ENCODE measurements at places on chromosomes 11 and 22.

- no peak for DNase-seq
Measured at GRCh38 chr11:47257177-47257516, 649 bp upstream of the NR1H3 start.

DNA sequence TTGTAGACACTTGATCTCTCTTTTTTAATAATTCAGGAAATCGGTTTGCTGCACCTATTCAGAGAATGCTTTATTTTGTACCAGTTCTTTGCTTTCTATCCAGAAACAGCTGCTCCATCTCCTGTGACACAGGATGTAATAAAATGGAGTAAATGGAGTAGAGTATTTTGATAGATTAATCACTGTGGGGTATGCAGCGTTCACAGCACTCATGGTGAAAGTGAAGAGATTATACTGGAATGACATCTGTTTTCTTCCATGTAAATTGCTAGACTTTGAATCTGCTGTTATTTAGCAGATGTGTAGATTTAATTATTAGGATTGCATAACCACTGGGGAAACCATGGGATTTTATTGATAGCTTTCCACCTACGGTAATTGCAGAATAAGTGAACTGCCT is 227.3 kb upstream of the ARHGAP42 start:
- DNase-seq: no peak

DNA sequence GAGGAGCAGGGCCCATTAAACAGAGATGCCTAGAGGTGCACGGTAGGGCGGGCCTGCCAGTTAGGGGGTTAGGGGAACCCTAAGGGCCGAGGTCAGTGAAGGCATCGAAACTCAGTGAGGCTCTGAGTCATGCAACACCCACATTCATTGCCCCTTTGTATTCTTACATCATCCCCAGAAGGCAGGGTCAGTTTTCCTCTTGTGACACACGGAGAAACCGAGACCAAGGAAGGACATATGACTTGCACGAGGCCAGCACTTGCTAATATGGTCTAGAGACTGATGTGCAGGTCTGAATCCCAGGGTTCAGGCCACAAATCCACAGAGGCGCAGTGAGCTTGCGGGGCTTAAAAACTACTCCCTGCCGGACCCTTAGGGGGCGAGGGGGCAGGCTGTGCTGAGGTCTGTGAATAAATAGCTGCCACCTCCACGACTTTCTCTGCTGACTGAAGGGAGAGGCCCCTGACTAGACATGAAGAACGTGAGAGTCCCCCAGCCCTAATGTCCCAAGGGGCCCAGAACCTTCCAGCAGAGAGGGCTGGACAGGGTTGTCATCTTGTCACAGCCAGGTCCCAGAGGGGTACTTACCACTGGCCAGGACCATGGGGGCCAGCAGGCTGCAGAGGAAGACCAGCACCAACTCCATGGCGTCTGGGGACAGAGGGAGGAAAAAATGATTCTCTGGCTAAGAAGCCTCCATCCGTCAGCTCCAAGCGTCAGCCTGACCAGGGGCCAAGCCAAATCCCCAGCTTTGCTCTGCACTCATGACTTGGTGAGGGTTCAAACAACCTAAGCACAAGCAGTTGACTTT is 17.8 kb upstream of the FXYD2 start:
- DNase-seq: no peak

- DNase-seq: no peak
Measured at GRCh38 chr11:92484570-92484969, 260.0 kb downstream of the FAT3 start.

- no peak for DNase-seq
Measured at GRCh38 chr11:82229341-82229740, 504.3 kb downstream of the FAM181B start.

DNA sequence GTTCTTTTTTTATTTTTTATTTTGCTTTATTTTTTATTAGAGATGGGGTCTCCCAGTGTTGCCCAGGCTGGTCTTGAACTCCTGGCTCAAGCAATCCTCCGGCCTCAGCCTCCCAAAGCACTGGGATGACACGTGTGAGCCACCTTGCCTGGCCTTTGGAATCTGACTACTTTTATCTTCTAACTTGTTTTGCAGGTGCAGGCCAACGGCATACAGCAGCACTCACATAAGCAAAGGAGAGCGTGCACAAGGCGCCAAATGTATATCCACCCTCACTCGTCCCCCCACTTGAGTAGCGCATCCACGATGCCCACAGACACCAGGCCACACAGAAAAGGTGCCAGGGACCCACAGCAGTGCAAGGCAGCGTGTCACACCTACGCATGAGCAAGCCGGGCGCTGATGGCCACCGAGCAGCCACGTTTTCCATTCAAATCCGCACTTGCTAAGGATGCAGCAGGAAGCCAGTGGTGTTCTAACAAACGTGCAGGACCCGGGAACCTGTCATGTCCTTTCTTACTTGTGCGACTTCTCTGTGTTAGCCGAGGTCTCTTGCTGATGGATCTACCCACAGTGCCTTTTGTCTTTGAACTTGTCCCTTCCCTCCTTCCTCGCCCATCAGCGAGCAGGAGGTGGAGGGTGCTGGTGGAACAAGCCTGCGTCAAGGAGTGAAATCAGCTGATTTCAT is 5.9 kb downstream of the ASCL2 start:
- DNase-seq: no peak

- DNase-seq: no peak
Measured at GRCh38 chr11:112540261-112540660, 279.6 kb upstream of the PLET1 start.

GRCh38 chr11:58125469-58125868 is at the start of gene OR9I1:
OR9I1 (minus strand) TSS chr11:58125530; CDS start chr11:58119444, 6,086 bp downstream.
- DNase-seq: no peak

DNA sequence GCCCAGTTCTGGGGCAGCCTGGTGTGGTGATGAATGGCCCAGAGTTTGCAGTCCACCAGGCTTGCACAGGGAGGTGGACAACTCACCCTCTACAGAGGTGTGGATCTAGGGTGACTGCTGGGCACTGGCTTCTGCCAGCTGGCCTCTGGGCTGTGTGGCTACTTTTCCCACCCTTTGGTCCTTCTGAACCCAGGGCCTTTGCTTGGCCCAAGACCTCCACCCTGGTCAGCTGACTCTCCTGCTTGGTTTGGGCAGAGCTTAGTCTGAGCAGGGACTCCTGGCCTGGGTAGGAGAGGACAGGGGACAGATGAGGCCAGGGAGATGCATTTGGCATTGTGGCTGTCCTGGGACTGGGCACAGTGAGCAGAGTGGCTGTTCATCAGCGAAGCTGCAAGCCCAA is 83.0 kb upstream of the SHANK2 start:
- no peak for DNase-seq

DNA sequence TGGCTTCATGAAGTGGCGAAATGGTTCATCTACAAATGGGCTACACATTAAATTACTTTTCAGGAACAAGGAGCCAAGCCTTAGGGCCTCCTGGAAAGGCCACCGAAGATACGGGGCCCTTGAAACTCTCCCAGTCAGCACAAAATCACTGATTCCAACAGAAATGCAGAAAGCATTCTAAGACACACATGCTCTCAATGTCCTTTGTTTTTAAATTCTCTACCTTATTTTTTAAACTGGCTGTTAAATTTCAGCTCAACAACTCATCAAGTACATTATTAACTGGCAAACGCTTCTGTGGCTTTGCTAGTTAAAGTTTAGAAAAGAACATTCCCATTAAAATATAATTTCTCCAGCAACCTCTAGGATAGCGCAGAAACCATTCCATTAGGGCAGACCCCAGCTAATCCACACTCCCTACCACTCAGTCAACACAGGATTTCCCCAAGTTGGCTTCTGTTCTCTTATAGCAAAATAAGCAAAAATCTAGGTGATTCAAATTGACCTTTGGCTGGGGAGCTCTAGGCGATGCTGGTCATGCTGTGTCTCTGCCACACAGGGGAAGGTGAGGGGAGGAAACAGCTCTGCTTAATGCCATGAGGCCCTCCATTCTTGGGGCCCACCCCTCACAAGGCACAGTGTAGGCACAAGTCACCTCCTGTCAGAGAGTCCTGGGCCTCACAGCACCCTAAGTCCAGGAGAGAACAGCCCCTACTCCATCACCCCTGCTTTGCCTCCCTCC is 47.1 kb downstream of the PLEKHA7 start:
- DNase-seq: no peak

GRCh38 chr11:35846874-35847273 is 97.0 kb upstream of the LDLRAD3 start:
- no peak for DNase-seq

- DNase-seq: no peak
Measured at GRCh38 chr11:117222991-117223740, 8.7 kb downstream of the PCSK7 start.

GRCh38 chr11:69372589-69373250 is 78.8 kb downstream of the MYEOV start:
- DNase-seq: no peak

- DNase-seq: no peak
Measured at GRCh38 chr22:19228179-19228578, 49.6 kb upstream of the SLC25A1 start.

- no peak for DNase-seq
Measured at GRCh38 chr11:117169736-117170135, 8.8 kb upstream of the SIDT2 start.

GRCh38 chr22:26713823-26714449 is 56.5 kb downstream of the MIAT start:
- DNase-seq: no peak

GRCh38 chr11:86558207-86558606 is 114.2 kb downstream of the ME3 start:
- no peak for DNase-seq

- no peak for DNase-seq
Measured at GRCh38 chr22:50304528-50305392, 2.7 kb downstream of the PLXNB2 start.

DNA sequence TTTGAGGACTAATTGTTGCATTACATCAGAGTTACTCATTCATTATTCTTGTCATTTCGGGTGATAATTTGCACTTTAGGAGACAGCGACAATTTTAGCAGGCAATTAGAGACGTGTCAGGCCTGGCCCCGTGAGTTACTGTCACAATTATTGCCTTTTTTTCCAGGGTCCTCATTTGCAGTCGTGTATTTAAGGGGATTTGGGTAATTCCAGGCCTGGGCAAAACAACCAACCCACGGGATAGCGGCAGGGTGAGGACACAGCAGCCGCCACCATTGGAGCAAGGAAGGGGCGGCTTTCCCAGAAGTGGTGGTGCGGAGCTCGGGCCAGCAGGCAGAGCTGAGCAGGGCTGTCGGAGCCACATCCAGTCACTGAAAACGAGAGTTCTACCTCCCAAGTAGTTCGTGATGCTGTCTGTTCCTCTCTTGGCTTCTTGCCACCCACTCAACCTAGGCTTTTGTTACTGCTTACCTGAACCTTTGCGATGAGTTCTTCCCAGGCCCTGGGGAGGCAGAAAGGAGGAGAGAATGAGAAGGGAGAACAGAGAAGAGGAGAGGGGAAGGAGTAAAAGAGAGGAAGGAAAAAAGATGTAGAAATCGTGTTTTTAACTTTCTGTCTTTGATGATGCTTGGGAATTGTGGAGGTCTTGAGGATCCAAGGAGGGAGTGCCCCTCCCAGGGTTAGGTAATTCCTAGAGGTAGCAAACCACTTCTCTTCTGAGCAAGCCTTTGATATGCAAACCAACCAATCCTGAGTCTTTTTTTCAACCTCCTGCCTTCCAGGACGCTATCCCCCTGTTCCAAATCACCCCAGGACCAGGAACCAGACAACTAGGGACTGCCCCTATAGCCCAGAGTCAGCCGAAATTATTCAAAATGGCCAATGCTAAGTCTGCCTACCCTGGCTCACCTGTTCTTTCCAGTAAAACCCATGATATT is 236.1 kb downstream of the MIAT start:
- no peak for DNase-seq

DNA sequence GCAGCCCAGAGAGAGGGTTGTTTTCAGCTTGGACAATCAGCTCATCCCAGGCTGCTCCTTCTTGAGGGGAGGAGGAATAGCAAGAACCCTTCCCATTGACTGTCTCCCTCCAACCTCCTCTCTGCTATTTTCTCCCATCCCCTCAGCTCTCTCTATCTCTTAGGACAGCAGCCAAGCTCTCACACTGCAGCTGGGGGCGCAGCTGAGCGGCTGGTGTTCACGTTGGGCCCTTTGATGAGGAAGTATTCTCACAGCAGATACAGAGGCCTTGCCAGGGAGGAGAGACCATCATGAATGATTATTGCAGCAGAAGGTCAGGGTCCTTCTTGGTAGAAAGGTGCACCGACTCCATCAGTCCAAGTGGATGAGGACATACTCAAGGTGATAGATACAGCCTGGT is 26.5 kb upstream of the CADM1 start:
- DNase-seq: no peak

DNA sequence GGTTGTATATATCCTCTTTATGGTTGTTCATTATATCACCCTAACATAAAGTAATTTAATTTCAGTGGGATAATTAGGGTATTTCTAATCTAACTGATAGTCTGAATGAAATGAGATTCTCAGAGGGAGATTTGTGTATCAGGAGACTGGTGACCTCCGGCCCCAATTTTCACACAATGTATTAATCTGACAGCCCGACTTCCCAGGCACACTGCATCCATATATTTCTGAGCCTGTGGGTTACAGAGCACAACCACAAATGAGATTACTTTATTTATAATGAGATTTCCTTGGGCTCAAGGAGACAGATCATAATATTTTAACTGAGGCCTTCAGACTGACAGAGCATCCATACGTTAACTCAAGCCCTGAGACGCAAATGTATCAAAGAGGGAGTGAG is 125.9 kb downstream of the RCN1 start:
- no peak for DNase-seq

DNA sequence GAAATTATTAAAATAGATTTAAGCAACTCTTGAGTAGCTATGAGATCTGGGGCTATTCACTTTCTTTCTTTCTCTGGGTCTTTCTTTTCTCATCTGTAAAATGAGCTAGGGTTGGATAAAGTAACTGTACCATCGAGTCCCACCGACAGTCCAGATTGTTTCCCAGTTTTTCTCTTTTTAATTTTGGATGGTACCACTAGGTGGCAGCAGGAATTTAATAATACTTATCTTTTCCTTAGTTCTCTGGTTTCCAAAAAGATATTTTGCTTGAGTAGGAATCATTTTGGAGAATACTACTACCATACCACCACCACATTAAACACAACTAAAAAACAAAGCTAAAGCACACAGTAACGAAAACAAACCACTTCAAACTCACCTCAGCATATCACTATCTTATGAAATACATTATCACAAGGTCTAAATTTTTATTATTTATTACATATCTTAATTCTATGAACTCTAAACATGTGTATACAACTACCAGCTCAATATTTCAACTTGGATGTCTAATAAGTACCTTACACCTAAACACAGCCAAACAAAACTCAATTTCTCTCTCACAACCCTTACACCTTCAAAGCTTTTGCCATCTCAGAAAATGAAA is 584.0 kb downstream of the KCNA4 start:
- no peak for DNase-seq

DNA sequence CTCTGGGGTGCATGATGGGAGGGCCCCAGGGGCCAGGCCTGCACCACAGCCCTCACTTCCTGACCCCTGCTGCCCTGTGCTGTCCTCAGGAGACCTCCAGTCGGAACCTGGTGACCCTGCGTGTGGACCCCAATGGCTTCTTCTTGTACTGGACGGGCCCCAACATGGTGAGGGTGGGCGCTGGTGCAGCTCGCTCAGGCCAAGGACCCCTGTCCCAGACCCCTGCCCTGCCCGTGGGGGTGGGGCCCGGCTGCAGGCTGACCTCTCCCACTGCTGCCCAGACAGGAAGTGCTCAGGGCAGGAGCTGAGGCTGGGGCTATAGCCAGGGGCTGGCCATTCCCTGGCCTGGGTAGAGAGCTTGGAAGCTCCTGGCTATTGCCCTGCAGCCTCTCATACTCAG is 3.0 kb downstream of the PLCB3 start:
- DNase-seq: no peak

- no peak for DNase-seq
Measured at GRCh38 chr11:110828086-110828485, 115.8 kb upstream of the ARHGAP20 start.

GRCh38 chr11:26062660-26063059 is 269.3 kb upstream of the ANO3 start:
- no peak for DNase-seq

- no peak for DNase-seq
Measured at GRCh38 chr11:12469451-12469850, 92.1 kb downstream of the PARVA start.

Measured in activated T-cell treated with anti-CD3 and anti-CD28 coated beads for 4 hours (primary cell).